Right lung (tissue), 10 donors: ENCODE measurements at places on chromosomes 1 and 21.
A peak's percentile ranks its signal among the peaks of the same experiment; 100 is the strongest.

DNA sequence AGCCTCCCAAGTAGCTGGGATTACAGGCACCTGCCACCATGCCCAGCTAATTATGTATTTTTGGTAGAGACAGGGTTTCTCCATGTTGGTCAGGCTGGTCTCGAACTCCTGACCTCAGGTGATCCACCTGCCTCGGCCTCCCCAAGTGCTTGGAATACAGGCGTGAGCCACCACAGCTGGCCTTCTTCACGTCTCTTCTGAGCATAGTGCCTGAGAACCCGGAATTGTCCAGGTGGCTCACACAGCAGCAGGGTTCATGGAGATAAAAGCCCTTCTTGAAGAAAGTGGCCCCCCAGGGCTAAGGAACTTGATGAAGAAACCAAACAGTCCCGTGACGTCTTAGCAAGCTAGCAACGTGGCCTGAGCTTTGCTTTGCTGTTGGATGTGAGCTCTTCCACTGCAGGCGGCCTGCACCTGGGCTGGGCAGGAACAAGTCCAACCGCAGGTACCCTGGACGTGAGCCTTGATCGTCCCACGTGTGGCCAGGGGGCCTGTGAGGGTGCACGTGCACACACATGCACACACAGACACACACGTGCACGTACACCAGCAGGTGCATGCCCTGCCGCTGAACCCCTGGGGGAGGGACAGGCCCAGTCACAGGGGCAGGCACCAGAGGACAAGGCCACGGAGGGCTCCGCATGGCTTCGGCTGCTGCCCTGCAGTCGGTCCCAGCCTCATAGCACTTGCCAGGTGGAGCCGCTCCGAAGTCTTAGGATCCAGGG lies 23.4 kb upstream of the TRAPPC10 start:
- no peak for DNase-seq

GRCh38 chr1:214067397-214067796 lies 79.6 kb downstream of the PROX1 start:
- DNase-seq: no peak

GRCh38 chr1:39666772-39667171 lies 5.1 kb downstream of the NT5C1A start:
- no peak for DNase-seq

DNA sequence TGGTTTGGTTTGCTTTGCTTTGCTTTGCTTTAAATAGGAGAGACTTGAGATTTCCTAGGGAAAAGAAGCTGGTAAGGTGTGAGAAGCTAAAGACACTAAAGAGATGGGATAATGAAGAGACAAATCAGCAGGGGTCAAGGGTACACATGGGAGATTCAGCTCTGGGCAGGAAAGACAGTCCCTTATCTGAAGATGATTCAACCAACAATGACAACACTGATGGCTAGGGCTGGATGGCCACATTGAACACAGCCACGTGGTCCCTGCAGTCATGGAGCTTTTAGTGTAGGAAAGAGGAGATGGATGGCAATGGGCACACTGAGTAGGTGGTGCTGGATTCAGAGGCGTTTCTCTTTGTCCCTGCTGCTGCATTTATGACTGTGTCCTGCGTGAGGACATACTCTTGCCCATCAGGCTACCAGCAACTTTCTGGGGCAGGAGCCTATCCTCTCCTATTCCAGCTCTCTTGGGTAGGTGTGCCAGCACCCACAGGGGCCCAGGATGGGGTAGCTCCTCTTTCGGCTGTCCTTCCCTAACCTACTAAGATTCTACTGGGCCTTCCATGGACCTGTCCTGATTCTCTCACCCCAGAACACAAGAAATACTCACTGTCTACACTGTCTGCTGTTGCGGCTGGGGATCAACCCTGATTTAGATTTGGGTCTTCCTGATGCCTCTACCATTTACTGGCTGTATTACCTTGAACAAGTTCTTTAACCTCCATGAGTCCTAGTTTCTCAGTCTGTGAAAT lies 1.4 kb upstream of the SHISA4 start:
- no peak for DNase-seq

- DNase-seq: no peak
Measured at GRCh38 chr1:29626066-29626465, 389.7 kb downstream of the PTPRU start.

GRCh38 chr1:220967911-220968310 lies 88.7 kb downstream of the HLX start:
- no peak for DNase-seq

- no peak for DNase-seq
Measured at GRCh38 chr1:93619507-93620171, 62.0 kb downstream of the BCAR3 start.

DNA sequence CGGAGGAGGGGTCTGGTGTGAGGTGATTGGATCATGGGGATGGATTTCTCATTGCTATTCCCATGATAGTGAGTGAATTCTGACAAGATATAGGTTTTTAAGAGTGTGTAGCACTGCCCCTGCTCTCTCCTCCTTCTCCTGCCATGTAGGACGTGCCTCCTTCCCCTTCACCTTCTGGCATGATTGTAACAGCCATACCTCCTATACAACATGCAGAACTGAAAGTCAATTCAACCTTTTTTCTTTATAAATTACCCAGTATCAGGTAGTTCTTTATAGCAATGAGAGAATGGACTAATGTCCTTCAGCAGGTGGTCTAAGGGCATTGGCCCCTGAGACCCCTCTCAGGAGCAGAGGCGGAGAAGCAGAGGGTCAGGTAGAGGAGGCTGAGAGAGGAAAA lies 168.7 kb upstream of the ETV3 start:
- DNase-seq: no peak

DNA sequence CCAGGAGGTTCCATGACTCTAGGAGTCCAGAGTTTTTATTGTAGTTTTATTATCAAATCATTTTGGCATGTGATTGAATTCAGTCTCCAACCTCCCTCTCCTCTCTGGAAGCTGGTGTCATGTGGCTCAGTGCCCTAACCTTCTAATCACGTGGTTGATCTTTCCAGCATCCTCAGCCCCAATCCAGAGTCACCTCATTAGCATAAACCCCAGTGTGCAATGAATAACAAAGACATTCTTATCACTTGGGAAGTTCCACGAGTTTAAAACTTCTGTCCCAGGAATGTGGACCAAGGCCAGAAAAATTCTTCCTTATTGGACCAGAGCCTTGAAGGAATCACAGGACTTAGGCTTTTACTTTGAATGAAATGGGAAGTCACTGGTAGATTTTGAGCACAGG lies 52.2 kb downstream of the KIRREL1 start:
- peak; percentile 42 for DNase-seq

DNA sequence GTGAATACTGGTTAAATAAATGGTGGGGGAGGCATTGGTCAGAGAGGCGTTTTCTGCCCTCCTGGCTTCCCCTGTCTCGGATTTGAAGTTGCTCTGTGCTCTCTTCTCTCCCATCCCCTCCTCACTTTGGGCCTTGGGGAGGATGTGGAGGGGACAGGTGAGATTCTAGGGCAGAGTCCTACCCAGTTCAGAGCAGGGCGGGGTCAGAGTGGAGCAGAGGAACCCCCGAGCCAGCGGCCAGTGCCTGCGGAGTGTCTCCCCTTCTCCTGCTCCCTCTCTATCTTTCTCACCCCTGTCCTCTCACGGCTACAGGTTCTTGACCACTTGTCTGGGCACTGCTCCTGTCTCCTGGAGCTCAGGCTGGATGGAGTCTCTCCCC lies 8.1 kb downstream of the KNCN start:
- no peak for DNase-seq

- no peak for DNase-seq
Measured at GRCh38 chr21:29007810-29008209, 11.3 kb downstream of the RWDD2B start.

GRCh38 chr1:227808566-227808965 lies 6.9 kb upstream of the PRSS38 start:
- DNase-seq: no peak

GRCh38 chr1:16405441-16405840 lies 31.8 kb downstream of the SPATA21 start:
- DNase-seq: no peak

GRCh38 chr1:164265232-164265631 lies 293.8 kb upstream of the PBX1 start:
- no peak for DNase-seq

DNA sequence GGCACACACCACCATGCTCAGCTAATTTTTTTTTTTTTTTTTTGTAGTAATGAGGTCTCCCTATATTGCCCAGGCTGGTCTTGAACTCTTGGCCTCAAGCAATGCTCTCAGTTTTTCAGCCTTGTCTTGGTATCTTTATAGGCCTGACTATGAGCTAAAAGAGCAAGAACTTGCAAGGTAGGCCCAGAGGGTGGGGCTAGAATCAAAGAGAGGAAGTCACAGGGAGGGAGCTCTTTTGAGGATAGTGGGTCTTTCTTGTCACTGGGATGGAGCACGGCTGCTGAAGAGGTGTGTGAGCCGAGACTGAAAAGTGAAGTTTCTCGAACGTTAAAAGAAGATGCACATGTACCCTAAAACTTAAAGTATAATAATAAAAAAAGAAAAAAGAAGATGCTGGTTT lies 260.0 kb upstream of the BEND5 start:
- no peak for DNase-seq

DNA sequence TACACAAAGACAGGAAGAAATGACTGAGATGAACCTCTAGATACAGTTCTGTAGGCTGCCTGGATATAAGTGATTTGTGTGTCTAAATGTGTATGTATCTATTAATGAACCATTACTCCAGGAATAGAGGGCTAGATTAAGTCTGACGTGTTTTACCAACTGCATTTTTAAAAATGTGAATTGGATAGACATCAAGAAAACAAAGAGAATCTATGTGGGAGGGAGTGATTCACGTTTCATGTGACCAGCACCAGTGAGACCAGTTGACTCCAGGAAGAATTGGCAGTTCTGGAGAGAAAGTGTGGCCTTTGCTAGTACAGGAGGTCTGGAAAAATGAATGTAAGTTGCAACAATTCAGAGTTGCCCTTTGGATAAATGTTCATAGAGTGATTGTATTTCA lies 53.4 kb upstream of the RGS21 start:
- no peak for DNase-seq

- no peak for DNase-seq
Measured at GRCh38 chr1:119279456-119280381, 88.9 kb upstream of the HAO2 start.
